ENCODE measurements at places on chromosomes 11 and 22.
A peak's percentile ranks its signal among the peaks of the same experiment; 100 is the strongest.

DNA sequence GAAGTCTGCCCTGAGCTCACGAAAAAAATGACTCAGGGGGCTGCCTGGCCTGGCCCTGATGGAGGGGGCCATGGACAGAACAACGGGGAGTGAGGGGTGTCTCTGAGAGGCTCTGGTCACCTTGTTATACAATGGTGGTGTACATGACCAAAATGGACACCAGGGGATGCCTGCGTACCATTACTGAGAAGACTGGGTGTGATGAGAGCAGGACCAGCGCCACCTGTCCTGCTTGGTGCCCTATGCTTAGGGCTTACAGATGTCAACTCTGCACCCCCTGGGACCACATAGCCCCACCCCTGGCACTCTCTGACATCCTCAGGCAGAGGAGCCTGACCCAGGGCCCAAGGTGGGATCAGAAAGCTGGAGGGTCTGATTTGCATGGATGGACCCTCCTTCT is 104.8 kb downstream of the ZNF280B start:
- no peak for DNase-seq

DNA sequence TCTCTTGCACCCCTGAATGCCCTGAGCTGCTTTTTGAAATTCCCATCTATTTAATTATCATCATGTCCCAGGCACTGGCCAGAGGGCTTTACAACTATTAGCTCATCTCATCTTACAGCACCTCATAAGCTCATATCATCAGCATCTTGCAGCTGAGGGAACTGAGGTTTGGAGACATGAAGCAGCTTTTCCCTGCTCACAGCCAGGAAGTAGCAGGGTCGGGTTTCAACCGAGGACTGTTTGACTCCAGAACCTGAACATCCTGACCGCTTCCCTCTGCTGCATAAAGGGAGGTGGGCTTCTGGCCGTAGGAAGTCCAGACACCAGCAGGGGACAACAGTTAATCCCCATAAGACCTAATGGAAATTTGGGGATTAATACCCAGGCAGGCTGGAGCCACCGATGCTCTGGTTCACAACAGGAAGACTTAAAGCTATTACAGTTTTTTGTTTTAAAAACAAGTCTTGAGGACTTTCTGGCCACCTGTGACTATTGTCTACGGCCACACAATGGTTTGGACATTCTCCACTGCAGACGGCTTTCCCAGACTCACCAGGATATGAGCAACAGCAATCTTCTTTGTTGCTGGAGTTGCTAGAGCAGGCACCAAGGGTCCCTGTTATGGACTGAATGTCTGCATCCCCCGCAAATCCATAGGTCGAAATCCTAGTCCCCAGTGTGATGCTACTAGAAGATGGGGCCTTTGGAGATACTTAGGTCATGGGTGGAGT is 47.4 kb downstream of the CHST1 start:
- no peak for DNase-seq

DNA sequence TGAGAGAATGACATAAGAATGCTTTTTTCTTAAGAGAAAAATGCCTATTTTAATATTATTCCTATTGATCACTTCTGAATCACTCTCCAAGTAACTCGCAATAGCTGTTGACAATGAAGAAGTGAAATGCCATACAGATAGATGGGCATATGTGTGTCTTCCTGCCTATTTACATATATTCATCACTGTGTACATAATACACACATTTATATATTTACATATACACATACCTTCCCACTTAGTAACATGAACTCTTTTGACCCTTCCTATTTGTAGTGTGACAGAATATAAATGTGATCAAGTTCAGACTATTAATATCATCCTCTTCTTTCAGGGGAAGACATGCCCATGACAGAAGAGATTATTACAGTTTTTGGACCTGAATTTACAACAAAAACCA is 756.7 kb downstream of the DLG2 start:
- DNase-seq = no peak

- DNase-seq = no peak
Observed at GRCh38 chr11:94297985-94298576, 6.3 kb upstream of the IZUMO1R start.

GRCh38 chr11:20429216-20429615 is 41.7 kb downstream of the PRMT3 start:
- no peak for DNase-seq

- DNase-seq = no peak
Observed at GRCh38 chr11:10592331-10592730, 23.9 kb upstream of the LYVE1 start.

GRCh38 chr11:62433141-62433903 is 14.5 kb downstream of the SCGB1A1 start:
- no peak for DNase-seq

GRCh38 chr22:41951898-41952474 is at the start of gene SMIM45:
Gene SMIM45, plus strand, starts transcription at chr22:41952150.
- DNase-seq = no peak

DNA sequence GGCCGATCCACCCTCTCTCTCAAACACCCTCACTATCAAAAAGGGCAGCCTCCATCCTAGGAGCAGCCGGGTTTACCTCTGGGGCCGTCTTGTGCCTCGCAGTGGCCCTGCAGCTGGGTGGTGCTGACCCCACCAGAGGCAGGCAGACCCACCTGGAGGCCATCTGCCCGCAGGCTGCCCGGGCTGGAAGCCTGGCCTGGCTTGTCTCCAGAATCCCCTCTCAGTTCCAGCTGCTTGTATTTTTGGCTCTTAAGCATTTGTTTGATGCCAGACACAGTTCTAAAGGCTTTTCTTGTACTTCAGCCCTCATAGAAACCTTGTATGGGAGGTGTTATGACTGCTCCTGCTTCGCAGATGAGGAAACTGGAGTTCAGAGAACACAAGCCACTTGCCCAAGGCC is 4.2 kb upstream of the NFAM1 start:
- no peak for DNase-seq

DNA sequence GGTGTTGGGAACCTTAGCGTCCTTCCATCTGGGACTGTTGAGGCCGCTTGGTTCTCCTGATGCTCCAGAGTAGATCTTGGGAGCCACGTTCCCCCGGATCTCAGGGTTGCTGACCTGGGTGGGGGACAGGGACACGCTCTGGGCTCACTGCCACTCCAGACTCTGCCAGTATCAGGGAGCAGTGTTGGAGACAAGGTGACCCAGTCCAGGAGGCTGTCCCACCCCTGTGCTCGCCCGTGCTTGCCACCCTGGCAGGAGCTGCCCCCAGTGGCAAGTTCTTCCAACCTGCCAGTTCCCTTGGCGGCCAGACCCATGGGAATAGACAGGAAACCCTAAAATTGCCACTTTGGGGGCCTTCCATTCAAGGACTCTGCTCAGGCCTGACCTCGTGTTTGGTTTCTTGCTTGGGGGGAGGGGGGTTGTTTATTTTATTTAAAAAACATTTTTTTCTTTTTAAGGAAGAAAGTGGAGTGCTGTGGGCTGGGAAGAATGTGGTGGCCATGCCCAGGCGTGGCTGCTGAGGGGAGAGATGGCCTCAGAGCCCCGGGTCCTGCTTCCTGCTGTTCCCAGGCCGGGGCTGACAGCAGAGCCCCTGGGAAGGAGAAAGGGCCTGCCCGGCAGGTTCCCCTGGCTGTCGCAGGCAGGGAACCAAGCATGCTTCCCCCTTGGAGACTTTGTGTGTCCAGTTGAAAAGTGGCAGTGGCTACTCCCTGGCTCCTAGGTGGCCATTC is 7.2 kb downstream of the GRK2 start:
- DNase-seq = peak; percentile 60

Data from psoas muscle (tissue), 8 donors.